Myocyte (in vitro differentiated cells): ENCODE measurements at places on chromosomes 7 and 10. TPM values are rescaled to one million over a fixed set of nuclear protein-coding genes. Genes with fewer than 3 reads are reported as not detected.

The KLF6 gene
- 14.6 and 14.9 TPM in 2 replicates for total RNA-seq

DNA sequence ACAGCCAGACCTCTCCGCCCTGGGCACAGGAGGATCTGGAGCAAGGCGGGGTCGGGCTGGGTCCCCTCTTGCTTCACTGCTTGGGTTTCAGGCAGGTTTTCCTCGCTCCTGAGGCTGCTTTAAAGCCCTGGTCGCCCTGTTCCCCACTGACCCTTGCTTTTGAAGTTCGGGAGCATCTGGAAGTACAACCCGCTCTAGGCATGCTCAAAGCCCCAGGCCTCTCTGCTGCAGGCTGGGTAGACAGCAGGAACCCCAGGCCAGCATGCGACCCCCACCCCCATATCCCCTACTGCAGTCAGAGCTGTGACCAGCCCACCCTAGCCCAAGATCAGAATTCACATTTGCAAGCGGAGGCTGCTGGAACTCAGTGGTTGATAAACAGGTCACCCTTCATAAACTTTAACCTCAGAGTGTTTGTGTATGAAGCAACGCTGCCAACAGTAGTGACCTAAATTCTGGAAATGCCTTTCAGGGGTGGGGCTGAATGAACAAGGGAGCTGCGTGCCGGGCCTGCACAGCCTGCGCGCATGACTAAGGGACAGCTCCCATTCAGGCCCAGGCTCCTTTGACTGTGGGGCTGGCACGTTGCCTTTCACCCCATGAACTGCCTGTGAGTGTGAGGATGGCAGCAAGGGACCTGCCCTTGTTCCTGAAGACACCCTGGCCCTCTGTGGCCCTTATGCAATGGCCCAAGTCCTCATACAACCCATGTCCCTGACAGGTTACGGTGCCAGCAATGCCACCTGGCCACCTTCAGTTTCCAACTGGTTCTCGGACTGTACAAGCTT lies 52.5 kb downstream of the PROSER2 start:
- DNase-seq = peak; percentile 96

- DNase-seq = no peak
Observed at GRCh38 chr10:68296843-68297663, 34.8 kb upstream of the HNRNPH3 start.

The SLC26A5 gene
- not detected in 2 replicates for total RNA-seq

The ABCB8 gene
- total RNA-seq = 47.8 and 53.0 TPM in 2 replicates

DNA sequence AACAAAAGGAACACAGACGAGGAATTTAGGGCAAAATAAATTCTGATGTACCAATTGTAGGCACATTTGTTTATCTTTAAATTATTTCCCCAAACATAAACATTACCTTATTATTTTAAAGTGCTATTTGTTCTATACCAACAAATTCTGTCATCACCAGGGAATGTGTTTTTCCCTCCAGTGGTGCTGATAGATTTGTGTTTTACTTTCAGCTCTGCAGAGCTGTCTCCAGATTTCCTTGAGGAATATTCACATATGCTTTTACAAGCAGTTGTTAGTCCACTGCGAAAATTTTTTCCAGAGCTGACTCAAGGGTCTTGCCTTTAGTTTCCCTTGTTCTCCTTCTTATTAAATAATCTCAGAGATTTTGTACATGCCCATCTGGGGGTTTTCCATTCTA lies 362.8 kb downstream of the PHF14 start:
- DNase-seq = no peak

The SSC4D gene
- 0.88 TPM in 1 of 2 replicates, not detected in the other for total RNA-seq
